ENCODE measurements at places on chromosomes 11 and 22.

- DNase-seq = no peak
Observed at GRCh38 chr11:95296621-95297025, 65.6 kb upstream of the SESN3 start.

DNA sequence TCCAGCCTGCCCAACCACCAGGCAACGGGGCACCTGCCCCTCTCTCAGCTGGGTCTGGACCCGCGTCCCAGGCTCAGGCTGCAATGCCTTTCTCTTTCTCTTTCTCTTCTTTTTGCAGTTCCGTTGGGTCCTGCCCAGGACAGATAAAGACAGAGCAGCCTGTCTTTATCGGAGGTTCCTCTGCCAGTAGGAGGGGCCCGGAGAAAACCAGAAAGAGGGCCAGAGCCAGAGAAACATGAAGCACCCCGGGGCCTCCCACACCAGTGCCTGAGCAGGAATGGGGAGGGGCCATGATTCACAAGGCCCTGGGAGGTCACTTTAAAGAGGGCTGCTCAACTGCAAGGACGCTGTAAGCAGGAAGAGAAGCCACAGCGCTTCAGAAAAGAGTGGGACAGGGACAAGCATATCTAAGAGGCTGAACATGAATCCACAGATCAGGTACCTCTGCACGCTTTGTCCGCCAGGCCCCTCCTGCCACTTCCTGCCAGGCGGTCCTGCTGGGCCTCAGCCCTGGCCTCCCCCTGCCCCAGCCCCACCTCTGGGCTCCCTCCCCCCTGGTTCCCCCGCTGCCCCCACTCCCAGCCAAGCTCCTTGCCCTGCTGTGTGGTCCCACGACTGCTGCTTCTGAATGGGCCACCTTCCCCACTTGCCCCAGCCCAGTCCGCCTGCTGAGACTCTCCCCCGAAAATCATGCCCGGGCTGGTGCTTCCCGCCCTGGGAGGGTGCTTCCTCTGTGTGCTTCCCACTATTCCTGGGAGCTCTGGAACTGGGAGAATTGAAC is at the start of gene APOBEC3C:
Gene APOBEC3C (plus strand): TSS at position 316 of the 781 bp plus-strand sequence. CDS start 106 bp downstream, at position 422.
- peak; percentile 54 for DNase-seq

DNA sequence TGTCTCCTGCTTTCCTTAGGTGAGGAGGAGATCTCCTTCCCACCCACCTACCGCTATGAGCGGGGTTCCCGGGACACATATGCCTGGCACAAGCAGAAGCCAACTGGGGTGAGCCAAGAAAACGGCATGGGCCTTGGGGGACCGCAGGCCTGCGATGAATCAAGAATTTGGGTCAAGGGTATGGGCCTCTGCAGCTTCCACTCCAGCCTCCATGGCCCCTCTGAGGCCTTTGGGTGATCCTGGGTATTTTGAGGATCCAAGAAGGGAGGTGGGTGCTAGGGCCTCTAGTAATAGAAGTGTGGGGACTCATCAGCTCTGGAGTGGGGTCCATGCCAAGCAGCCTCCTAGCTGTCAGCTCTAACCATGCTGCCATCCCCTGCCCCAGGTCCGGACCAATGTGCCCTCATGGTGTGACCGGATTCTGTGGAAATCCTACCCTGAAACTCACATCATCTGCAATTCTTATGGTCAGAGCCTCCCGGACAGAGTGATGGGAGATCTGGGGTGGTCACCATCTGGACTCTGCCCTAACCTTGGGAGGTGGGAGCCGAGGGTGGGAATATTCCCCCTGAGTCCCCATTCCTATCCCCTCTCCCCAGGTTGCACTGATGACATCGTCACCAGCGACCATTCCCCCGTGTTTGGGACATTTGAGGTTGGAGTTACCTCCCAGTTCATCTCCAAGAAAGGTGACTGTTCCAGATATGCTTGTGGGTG is 8.6 kb downstream of the INPPL1 start:
- DNase-seq = no peak

GRCh38 chr11:74325649-74326645 is 14.5 kb upstream of the P4HA3 start:
- no peak for DNase-seq
